ENCODE measurements at places on chromosomes 6 and 20. TPM values are rescaled to one million over a fixed set of nuclear protein-coding genes. Genes with fewer than 3 reads are reported as not detected.

The SNTA1 gene
- total RNA-seq: 10.9 TPM

The ULBP3 gene
- 4.5 TPM for total RNA-seq

The PNPLA1 gene
- total RNA-seq: 0.05 TPM

The SHLD1 gene
- total RNA-seq: 0.74 TPM

The SLC22A16 gene
- total RNA-seq: not detected

The CD83 gene
- 1.2 TPM for total RNA-seq

The PDYN gene
- total RNA-seq: not detected

The FAM83B gene
- not detected for total RNA-seq

The ADGRG6 gene
- total RNA-seq: 29.9 TPM

The MTFR2 gene
- 0.30 TPM for total RNA-seq

The UBE2V1 gene
- total RNA-seq: 35.6 TPM

The ABHD16A gene
- 38.6 TPM for total RNA-seq

The BEND6 gene
- 14.3 TPM for total RNA-seq

The SMIM8 gene
- 5.6 TPM for total RNA-seq

The DNAH8 gene
- not detected for total RNA-seq

The HLA-DRB5 gene
- not detected for total RNA-seq

The TSPO2 gene
- not detected for total RNA-seq

The FNDC11 gene
- total RNA-seq: 0.89 TPM

The RBPJL gene
- not detected for total RNA-seq

The FOXS1 gene
- total RNA-seq: 1.1 TPM

Measured in smooth muscle cell of the umbilical artery (primary cell).